Fibroblast of skin of abdomen (primary cell): ENCODE measurements at places on chromosomes 16 and 17.

- DNase-seq, result peak; percentile 35
Measured at GRCh38 chr17:37447641-37448040, 41.0 kb downstream of the TADA2A start.

GRCh38 chr17:2647957-2648356, 54.5 kb downstream of the PAFAH1B1 start:
- DNase-seq, result no peak

DNA sequence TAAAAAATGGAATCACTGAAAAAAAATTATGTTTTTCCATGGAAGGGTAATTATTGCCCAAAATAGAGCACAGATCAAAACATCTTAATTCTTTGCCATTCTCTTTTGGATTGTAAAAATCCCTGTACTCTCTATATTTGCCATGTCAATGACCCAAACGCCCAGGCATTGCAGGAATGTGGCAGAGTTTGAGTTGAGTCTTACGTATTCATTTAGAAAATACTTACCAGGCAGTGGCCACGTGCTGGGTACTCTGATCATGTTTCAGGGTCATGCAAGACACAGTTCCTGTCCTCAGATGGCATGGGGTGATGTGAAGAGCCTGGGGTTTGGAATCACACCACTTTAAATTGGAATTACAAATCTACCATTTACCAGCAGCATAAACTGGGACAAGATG, 267.7 kb downstream of the ABCC12 start:
- peak; percentile 57 for DNase-seq

GRCh38 chr16:72482695-72483094, 310.7 kb upstream of the PMFBP1 start:
- DNase-seq, result no peak

DNA sequence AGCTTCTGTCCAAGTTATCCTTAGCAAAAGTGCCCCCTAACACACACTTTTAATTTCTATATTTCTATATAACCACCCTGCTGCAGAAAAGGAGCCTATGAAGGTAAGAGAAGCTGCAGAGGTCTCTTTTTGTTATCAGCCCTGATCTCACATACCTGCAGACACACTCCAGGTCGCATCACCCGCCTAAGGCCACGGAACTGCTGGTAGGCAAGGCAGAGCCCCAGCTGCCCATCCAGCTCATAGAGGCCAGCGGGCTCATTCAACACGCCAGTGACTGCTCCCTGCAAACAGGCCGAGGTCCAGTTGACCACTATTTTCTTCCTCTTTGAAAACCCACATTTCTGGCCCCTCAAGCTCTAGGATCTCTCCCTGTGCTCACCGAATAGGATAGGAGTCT, 12.2 kb downstream of the CTC1 start:
- DNase-seq, result no peak

GRCh38 chr17:20026960-20027359, 17.8 kb downstream of the SPECC1 start:
- no peak for DNase-seq

DNA sequence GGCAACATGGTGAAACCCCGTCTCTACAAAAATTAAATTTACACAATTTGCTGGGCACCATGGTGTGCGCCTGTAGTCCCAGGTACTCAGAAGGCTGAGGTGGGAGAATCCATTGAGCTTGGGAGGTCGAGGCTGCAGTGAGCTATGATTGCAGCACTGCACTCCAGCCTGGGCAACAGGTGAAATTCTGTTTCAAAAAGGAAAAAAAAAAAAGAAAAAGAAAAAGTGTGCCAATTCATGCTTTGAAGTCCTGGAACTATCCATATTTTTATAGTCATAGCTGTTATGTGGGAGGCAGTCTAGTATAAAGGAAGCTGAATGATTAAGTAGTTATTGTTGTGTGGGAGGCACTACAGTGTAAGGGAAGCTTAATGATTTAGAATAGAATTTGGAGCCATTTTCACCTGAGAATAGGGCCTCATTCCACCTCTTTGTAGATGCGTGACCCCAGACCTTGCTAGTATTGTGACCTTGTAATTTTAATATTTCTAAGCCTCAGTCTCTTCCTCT, 31.6 kb downstream of the IQCK start:
- DNase-seq, result no peak

- DNase-seq, result no peak
Measured at GRCh38 chr17:78174346-78174869, 6.0 kb downstream of the SYNGR2 start.

- DNase-seq, result no peak
Measured at GRCh38 chr17:82863383-82863940, 23.6 kb upstream of the ZNF750 start.

- peak; percentile 62 for DNase-seq
Measured at GRCh38 chr17:69908626-69909368, 166.2 kb upstream of the KCNJ16 start.

DNA sequence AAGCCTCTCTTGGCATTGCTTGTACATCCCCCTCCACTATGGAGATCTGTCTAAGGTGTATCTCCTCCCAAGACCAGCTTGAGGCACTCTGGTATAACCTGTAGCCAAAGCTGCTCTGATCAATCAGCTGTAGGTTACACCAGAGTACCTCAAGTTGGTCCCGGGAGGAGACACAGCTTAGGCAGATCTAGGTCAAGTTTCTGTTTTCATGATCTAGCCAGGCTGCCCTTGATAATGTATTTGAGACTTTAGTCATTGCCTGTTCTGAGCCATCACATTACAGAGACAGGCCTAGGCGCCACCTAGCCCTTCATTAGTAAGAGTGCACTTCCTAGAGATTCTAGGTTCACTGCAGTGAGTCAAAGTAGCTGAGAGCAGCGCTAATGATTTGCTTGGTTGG, 31.4 kb downstream of the ASGR1 start:
- no peak for DNase-seq

DNA sequence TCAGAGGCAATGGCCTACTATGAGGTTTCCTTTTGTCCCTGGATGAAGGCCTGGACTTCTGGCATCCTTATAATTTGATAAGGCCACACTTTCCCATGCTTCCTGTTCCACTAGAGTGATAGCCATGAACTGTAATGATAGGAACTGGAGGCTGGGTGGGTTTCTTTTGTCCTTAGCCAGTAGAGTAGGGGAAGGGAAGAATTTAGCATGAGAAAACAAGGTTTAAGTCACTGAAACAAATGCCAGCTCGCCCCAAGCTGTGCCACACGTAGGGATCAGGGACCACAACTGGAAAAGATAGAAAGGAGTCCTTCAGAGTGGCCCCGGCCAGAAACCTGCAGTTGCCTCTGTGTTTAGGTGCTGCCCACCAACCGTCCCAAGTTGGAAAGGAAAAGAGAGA, 80.9 kb upstream of the C17orf78 start:
- DNase-seq, result no peak

DNA sequence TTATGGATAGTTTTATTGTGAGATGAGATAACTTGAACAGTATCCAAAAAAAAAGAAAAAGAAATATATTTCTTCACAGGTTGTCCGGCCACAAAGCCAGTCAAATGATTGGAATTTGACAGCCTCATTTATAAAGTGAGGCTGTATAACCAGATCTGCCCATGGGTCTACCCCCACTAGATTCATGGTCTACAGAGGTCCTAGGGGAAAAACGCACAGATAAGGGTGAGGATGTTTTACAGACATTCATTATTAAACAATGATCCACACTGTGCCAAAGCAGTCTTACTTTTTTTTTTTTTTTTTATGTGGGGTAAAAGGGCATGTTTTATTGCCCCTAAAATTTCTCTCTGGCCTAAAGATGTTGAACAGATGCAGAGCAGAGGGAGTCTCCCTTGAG, 1503.0 kb upstream of the CDH8 start:
- peak; percentile 56 for DNase-seq

- DNase-seq, result peak; percentile 73
Measured at GRCh38 chr16:88315543-88316105, 67.1 kb upstream of the ZNF469 start.

DNA sequence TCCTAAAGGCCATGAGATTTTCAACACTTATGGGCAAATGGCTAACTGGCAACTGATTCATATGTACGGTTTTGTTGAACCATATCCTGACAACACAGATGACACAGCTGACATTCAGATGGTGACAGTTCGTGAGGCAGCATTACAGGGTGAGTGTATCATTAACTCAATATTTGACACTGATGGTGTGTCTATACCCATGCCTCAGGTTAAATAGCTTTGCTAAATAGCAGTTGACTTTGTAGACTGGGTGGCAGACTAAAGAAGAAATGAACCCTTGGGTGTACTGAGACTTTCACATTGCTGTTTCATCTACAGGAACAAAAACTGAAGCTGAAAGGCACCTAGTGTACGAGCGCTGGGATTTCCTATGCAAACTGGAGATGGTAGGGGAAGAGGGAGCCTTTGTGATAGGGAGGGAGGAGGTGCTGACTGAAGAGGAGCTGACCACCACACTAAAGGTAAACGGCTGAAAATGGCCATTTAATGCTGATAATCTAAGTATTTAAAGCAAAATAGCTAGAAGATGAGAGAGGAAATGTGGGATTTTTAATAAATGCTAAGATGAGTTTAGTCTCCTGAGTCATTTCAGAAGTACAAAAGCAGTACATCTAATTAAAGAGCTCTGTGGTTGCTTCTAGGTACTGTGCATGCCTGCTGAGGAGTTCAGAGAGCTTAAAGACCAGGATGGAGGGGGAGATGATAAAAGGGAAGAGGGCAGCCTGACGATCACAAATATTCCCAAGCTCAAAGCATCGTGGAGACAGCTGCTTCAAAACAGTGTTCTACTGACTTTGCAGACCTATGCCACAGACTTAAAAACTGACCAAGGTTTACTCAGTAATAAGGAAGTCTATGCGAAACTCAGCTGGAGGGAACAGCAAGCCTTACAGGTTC, 3.0 kb downstream of the SETD6 start:
- DNase-seq, result no peak

DNA sequence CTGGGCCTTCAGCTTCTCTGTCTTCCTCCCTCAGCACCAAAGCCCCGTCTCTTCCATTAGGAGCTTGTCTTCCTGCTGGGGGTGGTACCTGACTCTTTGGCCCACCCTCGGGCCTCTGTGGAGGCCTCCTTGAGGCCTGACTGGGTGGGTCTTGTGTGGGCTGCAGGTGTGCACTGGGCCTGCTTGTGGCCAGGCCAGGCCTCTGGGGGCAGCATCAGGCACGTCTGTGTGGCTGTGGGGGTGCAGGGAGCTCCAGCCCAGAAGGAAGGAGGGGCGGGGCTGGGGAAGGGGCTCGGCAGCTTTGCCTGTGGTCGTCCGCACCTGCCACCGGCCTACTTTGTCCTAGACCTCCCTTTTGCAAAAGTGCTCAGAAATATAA, 7.0 kb downstream of the PIGQ start:
- DNase-seq, result no peak

GRCh38 chr17:72134608-72135394, 14.0 kb downstream of the SOX9 start:
- DNase-seq, result peak; percentile 75

DNA sequence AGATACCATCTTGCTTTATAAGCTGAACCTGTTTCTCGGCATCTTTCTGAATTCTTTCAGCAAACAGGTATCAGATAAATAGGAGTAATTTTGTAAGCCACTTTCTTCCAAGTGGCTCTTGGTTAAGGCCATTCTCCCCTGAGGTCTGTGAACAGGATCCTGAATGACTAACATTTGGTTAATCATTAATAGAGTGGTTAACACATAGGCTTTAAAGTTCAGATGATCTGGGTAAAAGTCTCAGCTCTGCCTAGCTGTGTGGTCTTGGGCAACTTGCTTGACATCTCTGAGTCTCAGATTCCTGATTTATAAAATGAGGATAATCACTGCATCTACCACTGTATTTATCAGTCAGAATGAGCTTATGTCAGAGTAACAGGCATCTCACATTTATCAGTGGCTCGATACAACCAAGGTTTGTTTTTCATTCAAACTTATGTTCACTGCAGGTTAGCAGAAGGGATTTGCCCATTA, 44.4 kb upstream of the ANKFN1 start:
- DNase-seq, result no peak

GRCh38 chr17:80892019-80892855, 99.4 kb upstream of the CHMP6 start:
- DNase-seq, result peak; percentile 99

DNA sequence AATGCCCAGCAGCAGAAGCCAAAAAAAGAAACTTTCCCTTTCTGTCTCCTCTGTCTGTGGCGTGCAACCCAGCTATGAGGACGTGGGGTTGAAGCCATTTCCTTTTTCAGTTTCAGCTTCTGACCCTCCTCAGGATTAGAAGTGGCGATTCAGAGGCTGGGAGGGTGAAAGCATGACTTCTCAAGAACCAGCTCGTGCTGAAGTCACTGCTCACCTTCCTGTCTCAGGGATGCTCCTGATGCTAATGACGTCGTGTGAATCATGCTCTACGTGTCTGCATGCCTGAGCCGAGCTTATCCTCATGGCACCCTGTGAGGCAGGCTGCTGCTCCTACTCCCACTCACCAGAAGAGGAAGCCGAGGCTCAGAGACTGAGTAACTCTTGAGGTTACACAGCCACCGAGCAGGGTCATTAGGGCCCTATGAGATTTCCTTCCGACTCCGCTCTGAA, 5.7 kb upstream of the LPO start:
- DNase-seq, result peak; percentile 80

GRCh38 chr17:8861495-8862181, 5.8 kb downstream of the PIK3R6 start:
- DNase-seq, result no peak

DNA sequence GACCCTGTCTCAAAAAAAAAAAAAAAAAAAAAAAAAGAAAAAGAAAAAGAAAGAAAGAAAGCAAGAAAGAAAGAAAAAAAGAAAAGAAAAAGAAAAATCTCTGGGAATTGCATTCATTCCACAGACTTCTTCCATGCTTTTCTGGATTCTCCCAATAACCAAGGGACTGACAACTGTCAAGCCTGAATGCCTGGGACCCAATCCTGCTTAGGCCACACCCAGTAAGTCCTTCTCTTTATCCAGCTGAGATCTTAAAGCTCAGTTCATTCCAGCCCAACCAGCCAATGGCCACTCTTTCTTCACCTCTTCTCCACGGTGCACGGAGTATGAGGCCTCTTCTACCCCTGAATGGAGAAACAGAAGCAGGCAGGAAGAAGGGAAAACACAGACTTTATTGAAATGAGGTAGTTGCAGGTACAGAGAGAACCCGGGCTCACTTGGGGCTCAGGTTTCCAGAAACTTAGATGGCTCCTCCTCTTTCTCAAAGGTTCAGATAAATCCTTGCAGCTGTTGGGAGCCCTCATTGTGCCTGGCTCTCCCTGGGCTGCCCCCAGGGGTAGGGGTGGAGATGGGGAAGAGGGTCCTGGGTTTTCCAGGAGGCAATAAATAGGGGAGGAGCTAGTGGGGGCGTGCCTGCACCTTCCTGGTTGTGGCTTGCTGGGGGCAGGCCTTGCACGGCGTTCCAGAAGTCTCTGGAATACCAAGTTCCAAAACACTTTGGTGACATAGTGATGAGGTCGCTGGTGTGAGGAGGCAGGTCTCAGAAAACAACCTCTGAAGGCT, 2.5 kb downstream of the HOXB1 start:
- no peak for DNase-seq
